NCI-H1092 (cell line): ENCODE measurements at places on chromosomes 12 and 14.
A peak's percentile ranks its signal among the peaks of the same experiment; 100 is the strongest.

- no peak for DNase-seq
Observed at GRCh38 chr14:71117839-71118743, 210.8 kb downstream of the PCNX1 start.

DNA sequence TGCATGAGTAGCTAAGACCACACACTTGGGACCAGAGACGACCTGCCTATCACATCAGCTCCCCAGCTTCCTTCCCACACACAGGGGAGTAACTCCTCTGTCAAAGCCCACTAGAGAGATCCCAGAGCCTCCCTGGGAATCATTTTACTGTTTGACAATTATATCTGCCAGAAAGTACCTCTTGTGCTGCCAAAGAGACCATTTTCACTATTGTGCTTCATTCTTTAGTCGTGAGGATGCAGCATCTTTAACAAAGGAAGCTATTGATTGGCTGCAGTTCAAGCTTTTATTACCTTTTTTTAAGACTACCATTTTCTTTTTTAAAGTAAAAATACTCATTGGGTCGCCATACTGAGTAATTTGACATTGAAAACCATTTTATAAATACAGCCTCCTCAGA lies 194.5 kb upstream of the RGS6 start:
- DNase-seq: peak; percentile 36

- no peak for DNase-seq
Observed at GRCh38 chr12:49260166-49260565, 4.7 kb upstream of the TUBA1C start.

DNA sequence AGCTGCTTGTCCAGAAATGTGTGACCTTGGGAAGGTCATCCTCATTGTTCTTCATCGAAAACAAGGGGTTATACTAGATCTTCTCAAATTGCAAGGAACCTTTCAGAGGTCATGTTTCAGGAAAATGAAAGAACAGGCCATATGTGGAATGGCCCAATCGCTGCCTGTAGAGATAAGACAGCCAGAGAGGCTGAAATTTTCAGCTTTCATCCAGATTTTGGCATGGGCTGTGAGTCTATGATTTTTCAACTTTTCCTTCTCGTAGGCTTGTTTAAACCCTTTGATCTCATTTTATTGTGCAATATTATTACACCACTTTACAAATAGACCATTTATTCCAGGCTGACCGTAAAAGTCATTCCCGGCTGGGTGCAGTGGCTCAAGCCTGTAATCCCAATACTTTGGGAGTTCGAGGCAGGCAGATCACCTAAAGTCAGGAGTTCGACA lies 17.1 kb upstream of the ATXN2 start:
- no peak for DNase-seq

DNA sequence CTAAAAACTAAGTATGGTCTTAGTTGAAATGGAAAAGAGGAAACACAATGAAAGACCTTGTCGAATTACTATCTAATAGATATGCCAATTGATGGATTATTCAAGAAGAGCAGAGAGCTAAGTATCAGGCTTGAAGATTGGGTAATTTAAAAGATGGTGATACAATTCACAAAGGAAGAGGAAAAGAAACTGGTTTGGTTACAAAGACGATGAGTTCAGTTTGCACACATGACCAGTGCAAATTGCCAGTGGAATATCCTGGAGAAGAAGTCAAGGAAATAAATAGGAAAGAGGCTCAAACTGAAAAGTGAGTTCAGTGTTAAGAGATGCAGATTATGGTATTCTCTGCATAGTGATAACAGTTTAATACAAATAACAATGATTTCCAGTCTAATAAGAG lies 2.5 kb upstream of the RAP1B start:
- DNase-seq: no peak
